ENCODE measurements at places on chromosomes 3 and 15.

DNA sequence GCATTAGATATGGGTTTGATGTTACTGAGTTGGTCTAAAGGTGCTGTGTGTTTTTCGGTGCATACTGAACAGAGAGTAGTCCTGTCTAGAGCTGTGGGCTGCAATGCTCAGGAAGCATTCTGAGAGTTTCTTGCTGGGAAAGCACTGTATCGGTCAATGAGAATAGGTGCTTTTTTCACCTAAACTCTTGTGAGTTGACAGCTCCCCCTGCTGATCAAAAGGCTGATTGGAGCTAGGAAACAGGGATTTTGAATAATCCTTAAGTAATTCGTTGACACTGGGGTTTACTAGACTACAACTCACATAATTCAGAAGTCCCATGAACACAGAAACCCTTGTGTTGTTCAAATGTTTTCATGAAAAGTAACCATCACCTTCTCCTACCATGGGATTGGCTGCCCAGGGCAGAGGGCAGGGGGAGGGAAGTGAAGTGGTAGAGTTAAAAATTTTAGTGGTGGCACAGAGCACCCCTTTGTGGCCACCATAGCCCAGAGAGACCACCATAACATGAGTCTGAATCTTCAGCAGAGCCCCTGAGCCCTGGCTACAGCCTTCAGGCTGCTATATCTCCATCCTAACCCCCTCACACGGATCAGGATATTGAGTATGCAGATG lies 13.0 kb upstream of the MANF start:
- peak; percentile 74 for DNase-seq

- DNase-seq: peak; percentile 74
These were observed 9.2 kb upstream of the RFC4 start for GRCh38 chr3:186815435-186815834.

GRCh38 chr15:70217226-70218160 lies 119.8 kb upstream of the TLE3 start:
- DNase-seq: no peak

DNA sequence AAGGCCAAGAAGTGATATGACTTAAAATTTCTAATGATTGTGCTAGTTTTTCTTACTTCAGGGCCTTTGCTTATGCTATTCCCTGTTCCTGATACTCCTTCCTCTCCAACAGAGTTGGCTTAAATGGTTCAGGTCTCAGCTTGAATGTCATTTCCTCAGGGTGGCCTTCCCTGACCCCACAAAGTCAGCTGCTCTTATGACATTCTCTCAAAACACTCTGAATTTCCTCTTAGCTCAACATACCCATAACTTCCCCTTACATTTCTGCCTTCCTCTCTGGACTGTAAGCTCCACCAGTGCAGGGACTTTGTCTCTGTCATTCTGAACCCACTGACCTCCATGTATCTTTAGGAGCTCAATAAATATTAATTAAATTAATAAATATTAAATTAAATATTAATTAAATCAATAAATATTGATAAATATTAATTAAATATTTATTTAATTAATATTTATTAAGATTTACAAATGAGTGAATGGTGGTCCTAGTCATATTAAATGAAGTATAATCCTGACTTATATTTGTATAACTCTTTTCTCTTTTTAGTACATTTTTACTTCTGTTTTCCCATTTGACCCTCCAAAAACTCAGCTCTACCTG lies 17.9 kb upstream of the TMCC1 start:
- DNase-seq: peak; percentile 96

GRCh38 chr3:48352546-48352945 lies 19.1 kb upstream of the SPINK8 start:
- no peak for DNase-seq

DNA sequence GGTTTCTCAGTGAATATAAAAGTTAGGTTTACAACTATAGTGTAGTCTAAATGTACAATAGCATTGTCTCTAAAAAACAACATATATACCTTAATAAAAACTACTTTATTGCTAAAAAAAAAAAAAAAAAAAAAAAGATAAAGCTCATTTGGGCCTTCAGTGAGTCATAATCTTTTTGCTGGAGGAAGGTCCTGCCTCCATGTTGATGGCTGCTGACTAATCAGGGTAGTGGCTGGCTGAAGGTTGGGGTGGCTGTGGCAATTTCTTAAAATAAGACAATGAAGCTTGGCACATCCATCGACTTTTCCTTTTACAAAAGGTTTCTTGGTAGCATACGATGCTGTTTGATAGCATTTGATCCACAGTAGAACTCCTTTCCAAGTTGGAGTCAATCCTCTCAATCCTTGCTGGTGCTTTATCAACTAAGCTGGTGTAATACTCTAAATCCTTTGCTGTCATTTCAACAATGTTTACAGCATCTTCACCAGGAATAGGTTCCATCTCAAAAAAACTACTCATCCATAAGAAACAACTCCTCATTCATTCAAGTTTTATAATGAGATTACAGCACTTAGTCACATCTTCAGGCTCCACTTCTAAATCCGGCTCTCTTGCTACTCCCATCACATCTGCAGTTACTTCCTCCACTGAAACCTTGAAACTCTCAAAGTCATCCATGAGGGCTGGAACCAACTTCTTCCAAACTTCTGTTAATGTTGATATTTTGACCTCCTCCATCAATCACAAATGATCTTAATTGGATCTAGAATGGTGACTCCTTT lies 13.3 kb downstream of the ZNF280D start:
- no peak for DNase-seq

DNA sequence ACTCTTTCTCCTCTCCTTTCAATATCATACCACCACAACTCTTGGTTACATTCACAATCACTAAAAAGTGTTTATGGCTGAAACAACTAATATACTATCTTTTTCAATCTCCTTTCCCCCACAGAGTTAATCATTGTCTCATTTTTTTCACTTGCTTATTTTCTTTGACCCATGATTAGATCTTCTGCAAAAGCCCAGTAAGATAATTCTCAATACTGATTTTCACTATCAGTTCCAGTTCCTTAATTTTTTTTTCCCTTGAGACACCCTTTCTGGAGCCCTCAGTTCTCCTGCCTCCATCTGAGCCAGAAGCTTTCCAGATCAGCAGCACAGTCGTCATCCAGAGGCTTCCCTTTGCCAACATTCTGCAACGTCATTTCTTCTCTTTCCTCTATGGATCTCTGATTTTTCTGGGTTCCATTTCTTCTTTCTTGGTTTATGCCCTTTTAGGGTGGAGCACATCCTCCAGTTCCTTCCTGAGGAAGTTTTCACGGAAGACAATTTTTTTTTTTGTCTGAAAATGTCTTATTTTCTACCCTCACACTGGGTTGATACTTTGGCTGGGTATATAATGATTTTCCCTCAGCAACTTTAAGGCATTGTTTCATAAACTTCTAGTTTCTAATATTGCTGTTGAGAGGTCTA lies 88.7 kb upstream of the C15orf39 start:
- peak; percentile 83 for DNase-seq
